Activated CD4-positive, alpha-beta T cell treated with anti-CD3 and anti-CD28 coated beads, Interleukin-2, amount 10 ng/mL, durations not matched to agents 24 days and 14 days (primary cell): ENCODE measurements at places on chromosomes 12 and 14.

DNA sequence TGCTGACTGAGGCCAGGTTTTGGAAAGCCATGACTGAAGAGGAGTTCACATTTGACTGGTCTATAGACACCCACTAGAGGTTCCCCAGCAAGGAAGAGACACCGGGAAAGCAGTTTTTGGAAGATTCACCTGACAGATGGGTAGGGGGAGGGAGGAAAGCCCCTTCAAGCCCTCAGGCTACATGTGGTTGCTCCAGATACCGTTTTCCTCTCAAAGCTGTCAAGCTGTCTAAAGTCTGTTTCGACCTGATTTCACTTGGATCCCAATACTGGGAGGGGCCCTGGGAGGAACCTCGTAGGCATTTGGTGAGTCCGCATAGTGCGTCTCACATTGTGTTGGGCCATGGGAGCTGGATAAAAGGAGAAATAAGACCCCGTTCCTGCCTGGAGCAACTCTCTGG is 1.7 kb upstream of the LRP1 start:
- H3K4me3 ChIP-seq, result peak overlapping the region; percentile 36
- H3K27me3 ChIP-seq, result peaks cover 51% of the 10 kb centered on the region
- peaks cover 5% of the 10 kb centered on the region for H3K36me3 ChIP-seq
- peaks cover 8% of the 10 kb centered on the region for H3K4me1 ChIP-seq
- no peak overlapping the region for H3K27ac ChIP-seq
- DNase-seq, result no peak

DNA sequence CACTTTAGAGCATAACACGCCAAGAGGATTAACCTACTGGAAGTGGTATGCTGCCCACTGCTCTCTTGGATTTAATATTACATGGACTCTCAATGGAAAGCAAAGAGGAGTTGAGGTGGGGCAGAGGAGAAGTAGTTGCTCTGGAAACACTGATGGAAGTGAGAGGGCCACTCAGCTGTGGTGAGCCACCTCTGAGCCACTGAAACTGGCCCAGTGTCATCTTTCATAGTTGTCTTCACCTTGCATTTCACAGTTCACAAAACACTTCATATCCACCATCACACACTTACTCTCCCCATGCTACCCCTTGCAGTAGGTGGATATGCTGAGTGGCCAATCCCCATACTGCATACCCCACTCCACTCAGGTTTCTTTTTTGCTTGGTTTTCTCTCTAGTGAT is 12.2 kb upstream of the PCED1B start:
- peak overlapping the region; percentile 7 for H3K27ac ChIP-seq
- no peaks in the 10 kb centered on the region for H3K36me3 ChIP-seq
- no peak for DNase-seq
- no peak overlapping the region for H3K4me3 ChIP-seq
- H3K27me3 ChIP-seq, result no peaks in the 10 kb centered on the region
- peaks cover 10% of the 10 kb centered on the region for H3K4me1 ChIP-seq

DNA sequence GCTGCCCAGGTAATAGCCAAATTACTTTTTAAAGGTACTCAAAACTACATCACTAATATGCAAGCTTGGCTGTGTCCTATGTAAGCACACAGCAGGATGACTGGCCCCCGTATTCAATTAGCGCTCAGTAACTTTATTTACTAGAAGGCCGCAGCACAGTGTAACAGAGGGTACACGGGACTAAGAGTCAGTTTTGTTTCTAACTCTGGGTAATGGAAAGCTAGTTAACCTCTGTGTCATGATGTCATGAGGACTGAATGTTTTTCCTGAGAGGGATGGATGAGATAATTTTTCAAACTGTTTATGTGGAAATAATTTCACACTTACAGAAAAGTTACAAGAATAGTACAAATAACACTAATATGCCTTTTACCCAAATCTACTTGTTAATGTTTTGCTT is 27.1 kb downstream of the GALNT4 start:
- no peak for DNase-seq
- H3K36me3 ChIP-seq, result peaks cover 24% of the 10 kb centered on the region
- no peak overlapping the region for H3K27ac ChIP-seq
- H3K27me3 ChIP-seq, result no peaks in the 10 kb centered on the region

GRCh38 chr12:6157482-6157881 is 33.0 kb upstream of the VWF start:
- peaks cover 6% of the 10 kb centered on the region for H3K4me1 ChIP-seq
- no peak for DNase-seq
- H3K27me3 ChIP-seq, result peaks cover 8% of the 10 kb centered on the region
- H3K4me3 ChIP-seq, result no peak overlapping the region

GRCh38 chr12:68839183-68840147 is 31.5 kb downstream of the MDM2 start:
- no peaks in the 10 kb centered on the region for H3K27me3 ChIP-seq
- peaks cover 66% of the 10 kb centered on the region for H3K36me3 ChIP-seq
- H3K4me1 ChIP-seq, result peaks cover 12% of the 10 kb centered on the region
- DNase-seq, result no peak
- H3K27ac ChIP-seq, result no peak overlapping the region

DNA sequence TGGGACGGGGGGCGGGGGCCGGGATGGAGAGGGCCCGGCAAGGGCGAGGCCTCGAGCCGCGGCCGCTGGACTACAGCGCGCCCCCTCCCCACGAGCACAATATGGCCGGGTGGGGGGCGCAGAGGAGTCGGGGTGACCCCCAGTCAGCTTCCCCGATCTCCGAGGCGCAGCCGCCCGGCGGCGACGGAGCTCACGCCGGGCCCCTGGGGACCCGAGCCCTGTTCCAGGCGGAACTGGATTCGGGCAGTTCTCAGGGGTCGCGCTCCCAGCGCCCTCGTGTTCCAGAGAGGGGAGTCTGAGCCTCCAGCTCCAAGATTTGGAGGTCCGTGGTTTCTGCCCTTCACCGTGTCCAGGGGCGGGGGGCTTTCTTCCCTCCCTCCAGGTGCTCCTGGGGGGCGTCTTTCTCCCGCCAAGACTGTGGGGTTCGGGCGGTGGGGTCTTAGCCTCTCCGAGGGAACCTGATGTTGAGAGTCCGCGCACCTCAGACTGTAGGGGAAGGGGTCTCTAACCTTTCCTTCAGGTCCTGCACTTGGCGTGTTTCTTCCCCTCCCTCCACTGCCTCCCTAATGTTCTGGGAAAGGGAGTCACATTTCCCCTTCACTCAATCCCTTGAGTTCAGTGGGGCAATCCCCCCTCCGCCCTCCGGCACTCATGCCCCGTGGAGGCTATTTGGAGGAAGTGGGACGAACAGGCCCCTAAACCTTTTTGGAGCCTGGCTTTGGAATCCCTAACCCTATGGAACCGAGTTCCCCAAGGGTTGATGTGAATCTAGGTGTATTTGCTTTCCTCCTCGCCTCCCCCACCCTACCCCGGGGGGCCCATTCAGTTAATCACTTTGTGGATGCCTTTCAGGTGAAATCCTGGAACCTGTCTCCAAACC is 584 bp downstream of the ACVR1B start:
- peak overlapping the region; percentile 74 for H3K4me3 ChIP-seq
- H3K4me1 ChIP-seq, result peaks cover 26% of the 10 kb centered on the region
- peak overlapping the region; percentile 10 for H3K27ac ChIP-seq
- DNase-seq, result peak; percentile 65
- H3K36me3 ChIP-seq, result no peaks in the 10 kb centered on the region
- peaks cover 44% of the 10 kb centered on the region for H3K27me3 ChIP-seq

DNA sequence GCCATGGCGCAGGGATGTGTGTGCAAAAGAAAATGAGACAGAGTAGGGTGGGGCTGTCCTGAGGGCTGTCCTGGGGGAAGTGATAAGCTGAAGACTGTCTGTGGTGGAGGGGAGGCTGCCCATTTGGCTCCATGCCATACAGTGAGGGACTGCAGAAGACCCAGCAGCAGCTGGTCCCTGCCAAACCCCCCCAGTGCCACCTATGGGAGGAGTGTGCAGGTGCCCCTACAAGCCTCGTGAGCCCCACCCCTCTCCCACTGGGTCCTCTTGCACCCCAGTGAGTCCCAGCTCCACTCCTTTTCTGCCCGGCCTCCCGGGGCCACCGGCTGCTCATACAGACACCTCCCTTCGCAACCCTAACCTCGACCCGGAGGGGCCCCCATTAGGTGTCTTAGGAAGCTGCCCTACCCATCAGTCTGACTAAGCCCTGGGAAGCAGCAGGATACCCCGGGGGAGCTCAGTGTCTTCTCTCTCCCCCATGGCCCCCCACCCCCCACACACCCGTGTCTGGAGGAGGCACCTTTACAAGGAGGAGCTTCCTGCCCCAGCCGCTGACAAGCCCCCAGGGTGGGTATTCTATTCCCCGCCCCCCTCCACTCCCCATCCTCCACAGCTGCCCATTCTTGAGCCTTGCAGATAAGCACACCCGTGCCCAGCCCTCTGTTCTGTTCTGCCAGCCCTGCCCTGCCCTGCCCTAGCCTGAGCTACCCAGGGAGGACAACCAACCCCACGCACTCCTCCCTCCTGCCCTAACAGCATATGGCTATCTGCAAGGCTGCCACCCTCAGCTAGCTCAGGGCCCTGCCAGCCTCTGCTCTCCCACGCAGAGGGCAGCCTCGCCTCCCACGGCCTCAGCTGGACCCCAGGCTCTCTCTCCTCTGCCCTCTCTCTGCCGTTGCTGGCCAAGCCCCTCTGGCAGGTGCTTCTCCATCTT is 41.9 kb downstream of the SLC6A12 start:
- DNase-seq, result no peak
- peaks cover 5% of the 10 kb centered on the region for H3K27me3 ChIP-seq
- no peak overlapping the region for H3K27ac ChIP-seq
- peaks cover 10% of the 10 kb centered on the region for H3K4me1 ChIP-seq
- no peaks in the 10 kb centered on the region for H3K36me3 ChIP-seq
- H3K4me3 ChIP-seq, result no peak overlapping the region

- no peaks in the 10 kb centered on the region for H3K27me3 ChIP-seq
- H3K36me3 ChIP-seq, result no peaks in the 10 kb centered on the region
- H3K27ac ChIP-seq, result no peak overlapping the region
- DNase-seq, result no peak
- H3K4me3 ChIP-seq, result no peak overlapping the region
Observed at GRCh38 chr12:115297445-115297844, 613.5 kb upstream of the TBX3 start.

GRCh38 chr12:89486264-89486663 is 38.3 kb downstream of the GALNT4 start:
- DNase-seq, result no peak
- peaks cover 3% of the 10 kb centered on the region for H3K4me1 ChIP-seq
- H3K4me3 ChIP-seq, result no peak overlapping the region
- no peaks in the 10 kb centered on the region for H3K27me3 ChIP-seq

GRCh38 chr12:46825591-46826414 is at the start of gene SLC38A4:
SLC38A4 (minus strand) TSS chr12:46825997; CDS start chr12:46793071, 32,926 bp downstream.
- DNase-seq, result no peak
- peaks cover 47% of the 10 kb centered on the region for H3K27me3 ChIP-seq
- no peaks in the 10 kb centered on the region for H3K4me1 ChIP-seq
- no peak within 1 kb of the TSS for H3K27ac ChIP-seq
- H3K4me3 ChIP-seq, result no peak within 1 kb of the TSS

DNA sequence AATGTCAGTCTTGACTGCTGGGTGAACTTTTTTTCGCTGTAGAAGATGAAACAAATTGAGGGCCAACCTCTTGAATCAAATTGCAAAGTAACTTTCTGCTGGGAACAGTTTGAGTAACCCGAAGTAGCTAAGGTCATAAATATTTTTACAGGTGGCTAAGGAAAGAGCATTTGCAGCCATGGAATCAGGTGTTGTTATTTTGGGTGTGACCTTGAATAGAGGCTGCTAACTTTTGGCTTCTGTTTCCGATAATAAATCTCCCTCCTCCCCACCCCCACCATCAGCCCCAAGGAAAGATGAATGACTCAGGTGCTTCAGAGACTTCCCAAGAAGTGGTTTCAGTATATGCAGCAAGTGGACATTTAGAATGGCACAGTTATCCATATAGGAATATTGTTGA is 571.7 kb downstream of the DIO2 start:
- DNase-seq, result no peak
- H3K27me3 ChIP-seq, result no peaks in the 10 kb centered on the region
- no peaks in the 10 kb centered on the region for H3K4me1 ChIP-seq
- no peaks in the 10 kb centered on the region for H3K36me3 ChIP-seq
- no peak overlapping the region for H3K27ac ChIP-seq
